ENCODE measurements at places on chromosomes 11 and 22. TPM values are rescaled to one million over a fixed set of nuclear protein-coding genes. Genes with fewer than 3 reads are reported as not detected.

MS4A8 gene
- total RNA-seq = not detected

CCDC83 gene
- not detected for total RNA-seq

PLAAT5 gene
- total RNA-seq = 1.1 TPM

TMA7B gene
- total RNA-seq = not detected

NCR3LG1 gene
- 5.2 TPM for total RNA-seq

All from lower leg skin (tissue), 4 donors.